AG04449 (cell line): ENCODE measurements at places on chromosomes 2 and 18.

- DNase-seq, result no peak
Measured at GRCh38 chr2:197934934-197935289, 130.5 kb downstream of the PLCL1 start.

DNA sequence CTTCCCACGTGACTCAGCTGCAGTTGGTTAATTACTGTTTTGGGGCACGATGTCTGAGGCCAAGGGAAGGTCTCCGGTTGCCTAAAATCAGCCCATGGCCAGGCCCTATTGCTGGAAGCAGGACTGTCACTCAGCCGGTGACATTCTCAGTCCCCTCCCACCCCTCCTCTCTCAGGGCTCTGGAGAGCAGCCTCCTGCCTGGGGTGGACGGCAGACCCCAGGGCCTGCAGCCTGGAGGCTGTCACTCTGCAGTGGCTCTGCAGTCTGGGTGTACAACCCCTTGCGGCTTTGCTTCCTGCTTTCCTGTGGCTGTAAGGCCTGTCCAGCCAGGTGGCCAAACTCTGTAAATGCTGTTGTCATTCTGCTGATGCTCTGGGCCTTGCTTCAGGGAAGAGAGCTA is 32.8 kb downstream of the ZBTB7C start:
- DNase-seq, result no peak

DNA sequence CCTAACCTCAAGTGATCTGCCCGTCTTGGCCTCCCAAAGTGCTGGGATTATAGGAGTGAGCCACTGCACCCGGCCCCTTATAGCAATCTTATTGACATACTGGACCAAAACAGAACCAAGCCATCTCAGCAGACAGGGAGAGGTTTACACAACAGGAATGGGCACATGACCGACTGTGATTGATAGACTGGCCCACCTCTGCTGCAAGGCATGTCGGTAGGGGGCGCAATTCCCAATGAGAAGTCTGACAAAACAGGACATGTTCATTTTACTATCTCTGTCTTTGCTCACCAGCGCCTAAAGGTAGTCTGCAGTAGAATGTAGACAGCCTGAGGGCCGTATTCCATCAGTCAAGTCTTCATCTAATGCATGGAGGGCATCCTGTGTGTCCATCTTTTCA is 2.0 kb downstream of the LYPD6B start:
- no peak for DNase-seq

DNA sequence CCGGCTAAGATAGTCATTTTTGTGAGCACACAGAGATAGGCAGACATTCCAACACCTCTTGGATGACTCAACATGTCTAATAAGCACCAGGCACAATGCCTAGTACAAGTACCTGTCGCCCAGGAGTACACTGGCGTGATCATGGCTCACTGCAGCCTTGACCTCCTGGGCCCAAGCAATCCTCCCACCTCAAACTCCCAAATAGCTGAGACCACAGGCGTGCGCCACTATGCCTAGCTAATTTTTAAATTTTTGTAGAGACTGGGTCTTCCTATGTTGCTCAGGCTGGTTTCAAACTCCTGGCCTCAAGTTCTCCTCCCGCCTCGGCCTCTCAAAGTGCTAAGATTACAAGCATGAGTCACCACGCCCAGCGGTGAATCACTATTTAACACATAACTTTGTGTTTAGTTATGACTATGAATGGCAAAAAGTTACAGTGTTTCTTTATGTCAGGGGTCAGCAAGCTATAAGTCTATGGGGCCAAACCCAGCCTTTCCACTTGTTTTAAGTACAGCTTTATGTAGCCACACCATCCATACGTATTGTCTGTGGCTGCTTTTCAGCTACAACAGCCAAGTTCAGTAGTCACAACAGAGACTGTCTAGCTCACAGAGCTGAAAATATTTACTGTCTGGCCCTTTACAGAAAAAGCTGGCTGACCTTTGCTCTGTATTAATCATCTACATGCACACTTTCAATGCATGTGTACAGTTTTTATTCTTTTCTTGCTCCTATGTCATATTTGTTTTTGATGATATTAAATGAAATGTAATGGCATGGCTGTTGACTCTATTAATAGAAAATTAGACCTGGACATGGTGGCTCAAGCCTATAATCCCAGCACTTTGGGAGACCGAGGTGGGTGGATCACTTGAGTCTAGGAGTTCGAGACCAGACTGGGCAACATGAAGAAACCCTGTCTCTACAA is 18.7 kb downstream of the ORC2 start:
- peak; percentile 72 for DNase-seq

GRCh38 chr2:191942090-191942738 is 95.3 kb upstream of the CAVIN2 start:
- no peak for DNase-seq

DNA sequence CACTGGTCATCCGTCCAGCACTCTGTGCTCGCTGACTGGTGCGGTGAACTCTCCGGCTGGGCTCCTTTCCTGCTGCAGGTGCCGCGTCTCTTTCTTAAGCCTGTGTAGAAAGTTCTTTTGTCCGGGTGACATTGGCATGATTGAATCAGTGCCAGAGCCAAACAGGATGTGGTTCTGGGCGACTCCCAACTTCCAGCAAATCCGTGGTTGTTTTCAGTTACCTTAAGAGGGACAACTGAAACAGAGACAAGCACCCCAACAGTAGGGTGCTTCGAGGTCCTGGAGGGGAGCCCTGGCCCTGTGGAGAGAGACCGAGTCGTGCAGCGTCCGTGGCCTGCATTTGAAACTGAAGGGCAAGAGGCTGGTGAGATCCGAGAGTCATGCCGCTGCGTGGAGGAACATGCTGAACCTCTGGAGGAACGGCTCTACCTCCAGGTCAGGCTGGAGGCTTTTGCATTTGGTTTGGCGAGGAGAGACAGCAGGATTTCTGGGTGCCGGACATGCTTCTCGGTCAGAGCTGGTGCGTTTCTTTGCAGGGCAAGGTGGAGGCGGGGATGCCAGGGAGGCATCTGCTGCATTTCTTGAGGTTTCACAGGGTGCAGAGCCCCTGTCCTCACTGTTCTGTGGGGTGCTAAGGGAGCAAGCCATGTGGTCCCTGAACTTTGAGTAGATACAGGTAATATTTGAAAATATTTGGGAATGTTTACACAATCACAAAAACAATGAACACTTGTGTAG is 26.8 kb downstream of the SH3BP4 start:
- DNase-seq, result no peak

GRCh38 chr18:35497027-35497369 is 762 bp downstream of the INO80C start:
- no peak for DNase-seq

GRCh38 chr2:138334323-138334722 is 167.2 kb upstream of the SPOPL start:
- no peak for DNase-seq

DNA sequence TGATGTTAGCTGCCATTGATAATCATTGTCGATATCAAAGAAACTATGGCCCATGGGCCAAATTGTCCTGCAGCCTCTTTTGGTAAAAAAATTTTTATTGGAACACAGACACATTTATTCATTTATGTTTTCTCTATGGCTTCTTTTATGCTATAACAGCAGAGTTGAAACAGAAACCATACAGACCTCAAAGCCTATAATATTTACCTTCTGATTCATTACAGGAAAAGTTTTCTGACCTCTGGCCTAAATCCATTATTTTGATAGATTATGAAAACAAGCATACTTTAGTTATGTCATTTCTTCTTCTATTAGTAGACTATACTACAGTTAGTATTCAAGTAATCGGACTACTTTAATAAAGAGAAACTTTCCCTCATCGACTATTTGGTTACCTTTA is 349.7 kb upstream of the GALNT5 start:
- DNase-seq, result no peak

GRCh38 chr18:58671632-58672564 is 633 bp downstream of the MALT1 start:
- no peak for DNase-seq

GRCh38 chr2:188444106-188444835 is 152.6 kb downstream of the GULP1 start:
- DNase-seq, result no peak

GRCh38 chr2:28635191-28635611 is 116.4 kb upstream of the PPP1CB start:
- no peak for DNase-seq

DNA sequence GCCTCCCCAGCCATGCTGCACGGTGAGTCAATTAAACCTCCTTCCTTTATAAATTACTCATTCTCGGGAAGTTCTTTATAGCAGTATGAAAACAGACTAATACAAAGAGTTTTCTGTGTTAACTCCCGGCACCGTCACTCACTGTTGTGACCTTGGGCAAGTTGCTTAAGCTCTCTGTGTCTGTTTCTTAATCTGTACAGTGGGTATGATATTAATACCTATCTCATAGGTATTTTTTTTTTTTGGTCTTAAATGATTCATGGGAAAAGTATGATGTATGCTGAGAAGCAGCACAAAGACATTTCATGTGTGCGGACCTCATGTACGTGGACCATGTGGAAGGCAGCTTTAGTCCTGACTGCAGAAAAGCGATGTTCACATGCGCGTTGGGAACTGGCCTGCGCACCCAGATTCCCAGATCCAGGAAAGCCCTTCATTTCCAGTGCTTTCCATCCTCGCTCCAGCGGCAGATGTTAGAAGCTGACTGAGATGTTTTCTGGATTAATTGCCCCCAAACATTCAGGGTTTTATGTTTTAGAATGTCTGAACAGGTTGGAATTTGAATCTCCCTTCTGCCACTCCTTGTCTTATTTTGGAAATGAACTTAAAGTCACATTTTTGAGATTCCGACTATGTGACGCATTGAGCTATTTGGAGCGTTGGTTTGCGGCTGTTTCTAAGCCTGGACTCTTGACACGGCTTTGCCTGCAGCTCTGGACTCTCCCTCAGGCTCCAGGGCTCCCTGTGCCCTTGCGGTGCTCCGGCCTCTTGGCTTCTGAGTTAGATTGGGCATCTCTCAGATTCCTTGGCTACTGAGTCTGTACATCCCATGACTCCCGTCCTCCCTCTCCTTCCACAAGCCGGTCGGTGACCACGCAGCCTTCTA is 61.4 kb downstream of the SLC4A3 start:
- peak; percentile 80 for DNase-seq

- DNase-seq, result no peak
Measured at GRCh38 chr2:119744335-119744939, 15.3 kb upstream of the PTPN4 start.

DNA sequence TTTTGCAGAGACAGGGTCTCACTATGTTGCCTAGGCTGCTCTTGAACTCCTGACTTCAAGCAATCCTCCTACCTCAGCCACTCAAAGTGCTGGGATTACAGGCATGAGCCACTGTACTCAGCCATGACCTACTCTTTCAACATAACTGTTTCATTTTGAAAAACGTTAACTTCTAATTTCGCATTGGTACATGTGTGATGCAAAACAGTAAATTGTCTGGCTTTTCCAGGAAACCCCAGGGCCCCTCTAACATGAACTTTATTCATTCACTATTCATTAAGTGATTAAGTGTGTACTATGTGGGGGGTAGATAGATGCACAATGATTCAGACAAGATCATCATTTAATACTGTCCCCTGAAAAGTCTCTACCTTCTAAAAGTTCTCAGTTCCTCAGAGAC is 364.9 kb downstream of the SS18 start:
- DNase-seq, result no peak

GRCh38 chr2:48112911-48113680 is 206.8 kb upstream of the FBXO11 start:
- no peak for DNase-seq

- DNase-seq, result no peak
Measured at GRCh38 chr2:235679471-235679870, 185.6 kb downstream of the AGAP1 start.

DNA sequence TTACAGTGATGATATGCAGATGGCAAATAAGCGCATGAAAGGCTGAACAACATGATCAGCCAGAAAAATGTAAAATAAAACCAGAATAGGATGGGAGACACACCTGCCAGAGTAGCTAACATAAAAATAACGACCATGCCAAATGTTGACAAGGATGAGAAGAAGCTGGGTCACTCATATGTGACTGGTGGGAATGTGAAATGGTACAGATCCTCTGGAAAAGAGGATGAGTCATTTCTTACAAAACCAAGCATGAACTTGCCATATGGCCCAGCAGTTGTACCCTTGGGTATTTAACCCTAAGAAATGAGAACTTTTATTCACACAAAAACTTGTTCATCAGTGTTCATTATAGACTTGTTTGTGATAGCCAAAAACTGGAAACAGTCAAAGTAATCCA is 143.8 kb downstream of the SH3BP4 start:
- no peak for DNase-seq

DNA sequence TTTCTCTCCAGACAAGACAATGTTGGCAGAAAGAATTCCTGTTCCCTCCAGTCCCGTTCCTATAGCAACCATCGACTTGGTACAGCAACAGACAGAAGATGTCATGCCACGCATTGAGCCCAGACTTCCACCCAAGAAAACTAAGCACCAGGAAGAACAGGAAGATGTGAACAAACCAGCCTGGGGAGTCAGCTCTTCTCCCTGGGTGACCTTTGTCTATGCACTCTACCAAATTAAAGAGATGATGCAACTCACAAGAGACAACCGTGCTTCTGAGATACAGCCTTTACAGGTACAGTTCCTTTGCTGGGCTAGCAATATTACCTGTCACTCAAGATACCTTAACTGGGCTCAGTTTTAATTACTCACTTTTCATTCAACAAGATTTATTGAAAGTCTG is 37.1 kb downstream of the NEMP2 start:
- DNase-seq, result no peak

GRCh38 chr2:209988010-209988409 is 14.4 kb upstream of the RPE start:
- DNase-seq, result no peak

DNA sequence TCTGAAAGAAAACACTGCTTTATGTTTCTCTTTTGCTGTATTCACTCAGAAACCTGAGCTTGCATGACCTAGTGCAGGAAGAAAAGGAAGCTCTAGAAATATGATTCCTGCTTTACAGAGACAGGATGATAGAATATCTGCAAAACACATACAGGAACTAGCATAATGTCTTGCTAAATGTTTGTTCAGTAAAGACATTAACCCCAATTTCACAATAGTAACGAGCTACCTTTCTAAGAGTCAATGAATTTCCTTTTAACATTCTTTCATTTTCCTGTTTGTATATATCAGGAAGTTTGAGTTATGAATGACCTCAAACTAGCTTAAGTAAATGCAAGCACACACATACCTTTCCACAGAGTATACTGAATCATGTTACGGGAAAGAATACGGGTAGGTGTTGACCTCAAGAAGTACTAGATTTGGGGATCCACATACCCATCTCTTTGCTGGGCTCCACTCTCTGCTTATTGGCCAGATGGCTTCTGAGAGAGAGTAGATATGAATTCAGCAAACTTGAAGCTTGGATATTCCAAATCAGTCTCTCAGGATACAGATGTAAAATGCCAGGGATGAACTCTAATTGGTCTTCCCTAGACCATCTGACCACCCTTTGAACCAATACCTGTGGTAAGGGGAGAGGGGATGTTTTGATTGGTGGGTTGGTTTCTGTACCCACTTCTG is 18.2 kb upstream of the ACSL3 start:
- DNase-seq, result no peak

- DNase-seq, result peak; percentile 89
Measured at GRCh38 chr2:236642584-236643291, 73.1 kb downstream of the ACKR3 start.
